Left renal pelvis (tissue), 4 donors: ENCODE measurements at places on chromosomes 2 and 18. TPM values are rescaled to one million over a fixed set of nuclear protein-coding genes. Genes with fewer than 3 reads are reported as not detected.

Gene SP5
- polyA plus RNA-seq: 0.66 TPM

Gene MORN2
- polyA plus RNA-seq: 23.3 TPM

Gene PROKR1
- 0.27 TPM for polyA plus RNA-seq

Gene TACR1
- polyA plus RNA-seq: 0.42 TPM

Gene SPEG
- 13.6 TPM for polyA plus RNA-seq

Gene POTEC
- polyA plus RNA-seq: 0.06 TPM

Gene CNDP1
- 1.6 TPM for polyA plus RNA-seq

Gene ALLC
- polyA plus RNA-seq: not detected

Gene LHCGR
- 0.40 TPM for polyA plus RNA-seq

Gene TMEM247
- not detected for polyA plus RNA-seq

Gene OTOS
- 0.46 TPM for polyA plus RNA-seq

Gene ZNF385B
- 13.4 TPM for polyA plus RNA-seq

Gene CABYR
- polyA plus RNA-seq: 7.4 TPM

Gene PRKAG3
- not detected for polyA plus RNA-seq

Gene GPR45
- polyA plus RNA-seq: not detected

Gene KCNIP3
- 12.7 TPM for polyA plus RNA-seq

Gene DOCK10
- polyA plus RNA-seq: 9.6 TPM

Gene KCNG3
- polyA plus RNA-seq: 0.89 TPM

Gene MAB21L4
- 1.3 TPM for polyA plus RNA-seq

Gene SPATA3
- polyA plus RNA-seq: not detected

Gene DYNAP
- polyA plus RNA-seq: not detected

Gene NPPC
- polyA plus RNA-seq: 0.16 TPM

Gene GREB1L
- 3.8 TPM for polyA plus RNA-seq

Gene ANKRD36
- 17.2 TPM for polyA plus RNA-seq

Gene FOXD4L1
- 0.08 TPM for polyA plus RNA-seq

Gene ANKRD30B
- polyA plus RNA-seq: 0.15 TPM
